ENCODE measurements at places on chromosomes 11 and 22.
A peak's percentile ranks its signal among the peaks of the same experiment; 100 is the strongest.

DNA sequence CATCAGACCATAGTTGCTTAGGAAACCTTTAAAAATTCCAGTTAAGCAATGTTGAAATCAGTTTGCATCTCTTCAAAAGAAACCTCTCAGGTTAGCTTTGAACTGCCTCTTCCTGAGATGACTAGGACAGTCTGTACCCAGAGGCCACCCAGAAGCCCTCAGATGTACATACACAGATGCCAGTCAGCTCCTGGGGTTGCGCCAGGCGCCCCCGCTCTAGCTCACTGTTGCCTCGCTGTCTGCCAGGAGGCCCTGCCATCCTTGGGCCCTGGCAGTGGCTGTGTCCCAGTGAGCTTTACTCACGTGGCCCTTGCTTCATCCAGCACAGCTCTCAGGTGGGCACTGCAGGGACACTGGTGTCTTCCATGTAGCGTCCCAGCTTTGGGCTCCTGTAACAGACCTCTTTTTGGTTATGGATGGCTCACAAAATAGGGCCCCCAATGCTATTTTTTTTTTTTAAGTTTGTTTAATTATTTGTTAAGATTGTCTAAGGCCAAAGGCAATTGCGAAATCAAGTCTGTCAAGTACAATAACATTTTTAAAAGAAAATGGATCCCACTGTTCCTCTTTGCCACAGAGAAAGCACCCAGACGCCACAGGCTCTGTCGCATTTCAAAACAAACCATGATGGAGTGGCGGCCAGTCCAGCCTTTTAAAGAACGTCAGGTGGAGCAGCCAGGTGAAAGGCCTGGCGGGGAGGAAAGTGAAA, 73.4 kb downstream of the NCAPD3 start:
- DNase-seq: no peak

DNA sequence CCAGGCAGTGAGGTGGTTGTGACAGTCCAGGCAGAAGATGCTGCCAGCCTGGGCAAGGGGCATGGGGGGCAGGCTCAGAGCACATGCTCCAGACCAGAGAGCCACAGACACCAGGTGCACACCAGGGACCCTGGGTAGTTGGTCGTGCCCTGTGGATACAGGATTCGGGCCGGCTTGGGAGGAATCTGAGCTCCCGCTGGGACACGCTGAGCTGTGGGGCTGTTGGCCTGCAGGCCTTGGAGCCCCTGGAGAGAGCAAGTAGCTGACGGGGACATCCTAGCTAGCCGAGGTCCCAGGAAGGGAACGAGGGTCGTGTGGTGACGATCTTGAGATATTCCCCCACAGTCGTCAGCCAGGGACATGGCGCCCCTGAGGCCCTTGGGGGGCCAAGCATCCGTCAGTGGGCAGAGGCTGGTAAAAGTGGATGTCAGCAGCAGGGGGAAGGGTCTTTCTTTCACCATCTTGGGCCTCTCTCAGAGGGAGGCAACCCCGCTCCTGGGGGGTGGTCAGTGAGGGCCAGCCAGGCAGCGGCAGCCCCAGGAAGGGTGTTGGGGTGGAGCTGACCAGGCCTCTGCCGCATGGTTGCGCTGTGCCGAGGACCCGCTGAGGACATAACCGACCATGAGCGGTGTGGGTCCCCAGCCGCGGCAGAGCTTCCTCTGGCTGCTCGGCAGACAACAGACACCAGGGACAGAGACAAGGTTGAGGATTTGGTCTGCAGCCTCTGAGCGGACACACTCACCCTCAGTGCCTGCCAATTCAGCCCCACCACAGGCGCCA, 44.0 kb downstream of the CDKN1C start:
- DNase-seq: no peak

GRCh38 chr11:67006029-67006884, 16.7 kb upstream of the SYT12 start:
- DNase-seq: peak; percentile 35

DNA sequence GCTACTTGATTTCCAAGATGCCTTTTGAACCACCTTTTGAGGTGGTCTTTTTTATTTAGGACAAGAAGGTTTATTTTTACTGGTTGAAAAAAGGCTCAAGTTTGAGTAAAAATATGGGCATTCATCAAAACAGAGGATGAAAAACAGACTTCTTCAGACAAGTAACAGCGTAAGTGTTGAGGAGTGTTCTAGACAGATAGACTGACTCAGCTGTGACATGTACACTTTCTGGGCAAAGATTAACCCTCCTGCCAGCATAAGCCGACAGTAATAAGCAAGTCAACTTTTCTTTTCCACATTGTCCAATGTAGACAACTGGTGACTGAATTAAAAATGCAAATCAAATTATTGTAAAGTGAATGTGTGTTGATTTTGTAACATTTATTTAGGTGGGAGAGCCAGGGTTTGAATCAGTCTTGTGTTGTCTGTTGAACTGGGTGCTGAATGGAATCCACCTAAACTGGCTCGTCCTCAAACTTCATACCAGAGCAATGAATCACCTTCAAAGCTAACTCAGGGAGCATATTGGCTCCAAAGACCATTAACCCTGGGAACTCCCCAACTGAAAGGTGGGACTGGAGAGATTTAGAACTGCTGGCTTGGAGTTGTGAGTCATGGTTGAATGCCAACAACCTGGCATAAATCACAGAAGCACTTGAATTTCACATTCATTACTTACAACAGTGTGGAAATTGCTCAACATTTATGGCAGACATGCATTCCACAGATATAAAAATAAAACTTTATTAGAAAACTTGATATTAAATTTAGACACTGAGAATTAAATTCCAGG, 377.0 kb downstream of the ETS1 start:
- peak; percentile 82 for DNase-seq

DNA sequence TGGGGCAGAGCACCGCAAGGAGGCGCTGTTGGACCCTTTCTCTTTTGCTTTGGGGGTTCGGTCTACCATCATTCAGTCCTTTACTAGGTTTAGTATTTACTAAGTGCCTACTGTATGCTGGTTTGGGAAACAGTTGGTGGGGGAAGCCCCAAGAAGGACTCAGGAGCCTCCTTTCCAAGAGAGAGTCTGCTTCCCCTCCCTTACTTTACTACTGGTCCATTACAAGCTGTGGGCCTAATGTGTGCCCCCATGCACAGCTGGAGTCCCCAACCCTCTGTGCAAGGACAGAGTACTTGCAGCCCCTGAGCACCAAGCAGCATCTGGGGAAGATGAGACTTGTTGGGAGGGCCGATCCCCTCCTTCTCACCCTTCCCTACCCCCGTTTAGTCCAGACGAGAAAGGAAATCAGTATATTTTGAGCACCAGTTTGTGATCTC, 876 bp upstream of the UBE2L6 start:
- peak; percentile 66 for DNase-seq

DNA sequence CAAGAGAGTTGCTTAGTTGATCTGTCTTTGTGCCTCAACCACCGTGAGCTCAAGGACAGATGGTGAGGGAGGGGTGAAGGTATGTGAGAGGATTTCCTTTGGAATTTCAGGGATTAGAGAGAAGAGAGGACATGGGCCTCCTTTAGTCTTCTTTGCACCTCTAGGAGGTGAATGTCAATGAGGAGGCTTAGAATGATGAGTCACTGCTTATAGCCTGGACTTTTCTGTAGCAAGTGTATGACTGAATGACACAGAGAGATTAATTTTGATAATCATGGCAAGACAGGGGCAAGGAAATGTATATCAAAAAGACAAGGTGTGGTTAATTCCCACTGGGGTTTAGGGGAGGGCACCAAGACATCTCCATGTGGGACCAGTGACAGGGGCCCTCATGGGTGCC, 947.3 kb upstream of the TENM4 start:
- no peak for DNase-seq

DNA sequence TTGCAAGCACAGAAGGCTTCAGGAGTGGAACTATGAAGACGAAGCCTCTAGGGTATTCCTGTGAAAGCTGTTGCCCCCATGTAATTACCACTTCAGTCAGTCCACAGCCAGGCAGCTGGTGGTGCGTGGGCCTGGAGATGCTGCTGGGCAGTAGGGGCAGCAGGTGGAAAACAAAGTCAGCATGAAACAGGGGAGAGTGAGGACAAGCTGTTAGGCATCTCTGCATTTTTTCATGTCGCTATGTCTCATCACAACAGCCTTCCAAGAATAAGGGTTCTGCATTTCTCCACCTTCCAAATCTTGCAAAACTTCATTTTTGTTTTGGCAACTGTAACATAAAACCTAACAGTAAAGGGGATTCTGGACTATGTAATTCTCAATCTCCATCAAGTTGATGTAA, 757.5 kb downstream of the NELL1 start:
- DNase-seq: no peak
